Stimulated activated CD8-positive, alpha-beta memory T cell treated with anti-CD3 and anti-CD28 coated beads, Interleukin-7, amount 100 ng/mL, for 24 hours (primary cell): ENCODE measurements at places on chromosomes 5 and 9.

DNA sequence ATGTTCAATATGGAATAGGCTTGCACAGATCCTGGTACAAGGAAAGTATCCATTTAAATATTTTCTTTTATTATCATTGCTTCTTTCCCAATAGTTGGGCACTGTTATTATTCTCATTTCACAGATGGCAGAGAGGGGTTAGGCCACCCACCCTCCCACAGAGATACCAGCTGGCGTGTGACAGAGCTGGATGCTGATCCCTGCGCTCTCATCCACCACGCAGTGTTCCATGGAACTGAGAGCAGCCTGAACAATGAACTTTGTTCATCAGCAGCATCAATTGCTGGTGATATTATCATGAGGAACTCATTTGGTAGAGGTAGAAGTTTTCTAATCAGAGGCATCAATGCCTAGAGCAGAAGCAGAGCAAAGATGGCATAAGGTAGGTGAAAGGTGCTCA is 227.9 kb downstream of the ESM1 start:
- DNase-seq: no peak

- DNase-seq: no peak
These were observed 114.5 kb downstream of the BAAT start for GRCh38 chr9:101270302-101270701.

- DNase-seq: no peak
These were observed 37.0 kb upstream of the SAP30L start for GRCh38 chr5:154408811-154409210.

GRCh38 chr5:83265318-83265717 is 188.0 kb downstream of the XRCC4 start:
- no peak for DNase-seq

GRCh38 chr5:114830114-114830513 is 339.6 kb downstream of the TRIM36 start:
- DNase-seq: no peak

GRCh38 chr9:98312365-98312764 is 56.9 kb upstream of the TBC1D2 start:
- DNase-seq: no peak

GRCh38 chr5:134038138-134038537 is 33.4 kb upstream of the VDAC1 start:
- no peak for DNase-seq

GRCh38 chr5:16597946-16598694 is 18.7 kb downstream of the RETREG1 start:
- no peak for DNase-seq

DNA sequence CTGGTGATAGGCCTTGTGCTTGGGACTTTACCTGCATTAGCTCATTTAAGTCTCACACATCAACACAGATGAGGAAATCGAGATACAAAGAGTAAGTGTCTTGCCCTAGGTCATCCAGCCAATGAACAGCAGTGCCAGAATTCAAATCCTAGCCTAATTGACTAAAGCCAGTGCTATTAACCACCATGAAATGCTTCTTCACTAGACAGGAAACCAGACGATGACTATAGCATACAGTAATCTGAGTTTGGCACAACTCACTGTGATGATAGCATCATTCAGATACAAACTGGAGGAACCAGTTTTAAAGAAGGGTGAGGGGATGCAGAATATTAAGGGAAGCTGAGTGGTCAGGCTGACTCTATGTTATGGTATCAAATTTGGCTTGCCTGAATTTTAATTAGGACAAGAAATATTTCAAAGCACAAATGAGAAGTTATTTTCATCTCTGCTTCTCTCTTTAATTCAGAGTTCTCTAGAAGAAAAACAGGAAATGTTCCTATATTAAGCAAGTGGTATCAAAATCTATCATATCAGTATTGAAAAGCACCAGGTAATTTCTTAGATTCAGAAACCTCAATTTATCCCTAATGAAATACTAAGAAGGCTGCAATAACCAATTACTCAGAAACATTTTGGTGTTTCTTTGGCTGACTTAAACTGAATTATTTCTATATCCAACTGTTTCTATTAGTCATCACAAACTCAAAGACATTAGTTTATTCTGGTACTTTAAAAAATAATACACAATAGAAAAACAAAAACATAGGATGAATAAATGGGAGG is 147.0 kb upstream of the RASA1 start:
- no peak for DNase-seq

DNA sequence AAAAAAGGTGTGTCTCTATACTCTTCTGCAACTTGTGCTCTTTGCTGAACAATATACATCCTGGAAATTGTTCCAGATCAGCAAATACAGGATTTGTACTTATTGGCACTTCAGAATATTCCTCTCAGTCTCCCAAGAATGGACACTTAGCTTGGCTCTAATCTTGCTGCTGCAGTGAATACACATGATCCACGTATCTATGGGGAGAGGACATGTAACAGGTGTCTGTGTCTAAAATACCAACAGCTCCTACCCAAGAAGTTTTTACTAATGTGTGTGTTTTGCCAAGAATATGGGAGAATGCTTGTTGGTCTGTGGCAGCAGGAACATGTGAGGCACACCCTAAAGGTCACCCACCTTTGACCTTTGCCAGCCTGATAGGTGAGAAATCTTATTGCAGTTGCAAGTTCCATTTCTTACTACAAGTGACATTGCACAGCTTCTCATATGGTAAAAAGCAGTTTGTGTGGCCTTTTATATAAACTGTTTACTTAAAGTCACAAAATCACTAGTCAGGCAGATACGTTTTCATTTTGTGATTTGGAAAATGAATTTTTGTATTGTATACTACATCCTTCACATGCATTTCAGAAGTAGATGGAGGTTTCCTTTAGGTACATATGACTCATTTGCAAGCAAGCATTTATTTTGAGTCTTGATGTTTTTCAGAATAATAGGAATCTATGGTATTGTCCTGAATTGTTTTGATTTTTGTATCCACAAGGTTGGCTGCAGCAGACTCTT is 35.8 kb downstream of the PHF2 start:
- no peak for DNase-seq

DNA sequence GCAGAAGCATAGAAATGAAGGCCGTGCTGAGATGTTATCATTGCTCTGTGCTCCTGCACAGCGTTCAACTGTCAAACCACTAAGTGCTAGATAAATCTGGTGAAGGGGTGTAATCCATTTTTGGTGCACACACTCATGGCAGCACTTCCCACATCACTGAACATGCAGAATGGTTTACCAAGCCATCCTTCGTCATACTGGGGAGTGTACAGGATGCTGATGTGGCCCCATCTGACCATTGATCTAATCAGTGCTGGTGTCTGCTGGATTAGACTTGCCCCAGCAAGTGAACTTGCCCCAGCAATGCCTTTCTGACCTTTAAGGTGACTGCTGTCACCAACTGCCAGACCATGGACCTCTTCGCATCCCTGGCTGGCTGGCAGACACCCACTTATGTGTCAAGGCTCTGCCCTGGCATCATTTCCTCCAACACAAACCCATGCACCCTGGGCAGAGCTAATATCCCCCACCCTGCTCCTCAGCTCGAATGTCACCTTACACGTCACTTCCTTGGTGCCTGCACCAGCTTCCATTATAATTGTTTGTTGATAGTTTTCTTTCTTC is 4.2 kb upstream of the SEMA4D start:
- DNase-seq: no peak

GRCh38 chr5:69415584-69415958 is 655 bp downstream of the MARVELD2 start:
- DNase-seq: no peak

DNA sequence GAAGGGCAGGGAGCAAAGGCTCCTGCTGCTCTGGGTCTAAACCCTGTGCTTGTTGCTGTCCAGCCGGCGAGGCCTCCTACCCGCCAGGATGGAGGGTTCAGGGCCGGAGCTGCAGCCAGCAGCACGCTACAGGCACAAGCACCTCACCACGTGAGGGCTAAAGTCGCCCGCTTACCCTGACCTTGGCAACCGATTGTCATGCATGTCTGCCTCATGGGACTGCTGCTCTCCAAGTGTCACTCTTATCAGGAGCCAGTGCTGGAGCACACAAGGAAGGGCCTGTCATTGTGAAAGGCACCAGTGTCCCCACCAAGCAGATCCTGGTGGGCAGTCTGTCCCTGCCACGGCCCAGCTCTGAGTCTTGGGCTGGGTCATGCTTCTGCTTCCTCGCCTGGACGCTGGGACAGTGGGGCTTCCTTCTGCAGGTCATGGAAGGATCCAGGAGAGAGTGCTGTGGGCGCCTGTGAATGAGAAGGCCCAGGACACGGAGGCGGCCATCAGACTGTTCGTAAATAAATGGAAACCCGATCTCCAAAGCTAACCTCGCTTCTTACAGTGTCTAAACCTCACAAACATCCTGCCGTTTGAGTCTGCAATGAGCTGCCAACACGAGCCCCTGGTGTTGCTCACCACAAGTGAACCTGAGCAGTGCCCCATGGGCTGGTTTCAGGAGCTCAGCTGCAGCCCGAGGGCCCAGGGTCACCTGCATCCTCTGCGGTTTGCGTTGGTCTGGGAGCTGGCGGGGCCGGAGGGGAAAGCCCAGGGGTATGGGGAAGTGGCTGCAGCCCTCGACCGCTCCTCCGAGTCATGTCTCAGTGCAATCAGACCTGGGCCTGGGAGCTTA is 58.2 kb upstream of the RXRA start:
- DNase-seq: no peak

DNA sequence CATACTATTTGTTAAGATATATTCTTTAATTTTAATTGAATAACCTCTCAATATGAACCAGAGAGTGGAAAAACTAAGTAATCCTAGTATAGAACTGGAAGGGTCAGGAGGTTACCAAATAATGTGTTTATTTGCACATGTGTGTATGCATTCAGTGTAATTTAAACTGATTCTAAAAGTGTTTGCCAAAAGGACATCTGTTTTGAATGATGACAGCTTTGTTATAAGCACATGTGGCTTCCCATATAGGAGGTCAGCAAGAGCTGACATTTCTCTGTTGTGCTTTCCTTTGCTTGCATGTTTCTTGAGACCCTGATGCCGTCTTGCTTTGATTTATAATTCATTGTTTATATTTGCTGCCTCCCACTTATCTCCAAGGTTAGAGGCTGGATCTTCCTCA is 383.4 kb downstream of the BRINP1 start:
- no peak for DNase-seq

DNA sequence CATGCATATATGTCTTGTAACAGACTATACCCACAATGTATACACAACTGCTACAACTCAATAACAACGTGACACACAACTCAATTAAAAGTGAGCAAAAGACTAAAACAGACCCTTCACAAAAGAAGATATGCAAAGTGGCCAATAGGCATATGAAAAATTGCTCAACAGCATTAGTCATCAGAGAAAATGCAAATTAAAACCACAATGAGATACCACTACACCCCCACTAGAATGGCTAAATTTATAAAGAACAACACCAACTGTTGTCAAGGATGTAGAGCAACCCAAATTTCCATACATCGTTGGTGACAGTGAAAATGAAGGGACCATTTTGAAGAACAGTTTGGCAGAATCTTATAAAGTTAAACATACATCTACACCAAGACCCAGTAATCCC is 38.9 kb downstream of the GABRB2 start:
- DNase-seq: no peak

GRCh38 chr5:157835041-157835440 is 23.9 kb downstream of the CLINT1 start:
- DNase-seq: no peak

- no peak for DNase-seq
These were observed 885.6 kb upstream of the DMAC1 start for GRCh38 chr9:8684978-8685708.

DNA sequence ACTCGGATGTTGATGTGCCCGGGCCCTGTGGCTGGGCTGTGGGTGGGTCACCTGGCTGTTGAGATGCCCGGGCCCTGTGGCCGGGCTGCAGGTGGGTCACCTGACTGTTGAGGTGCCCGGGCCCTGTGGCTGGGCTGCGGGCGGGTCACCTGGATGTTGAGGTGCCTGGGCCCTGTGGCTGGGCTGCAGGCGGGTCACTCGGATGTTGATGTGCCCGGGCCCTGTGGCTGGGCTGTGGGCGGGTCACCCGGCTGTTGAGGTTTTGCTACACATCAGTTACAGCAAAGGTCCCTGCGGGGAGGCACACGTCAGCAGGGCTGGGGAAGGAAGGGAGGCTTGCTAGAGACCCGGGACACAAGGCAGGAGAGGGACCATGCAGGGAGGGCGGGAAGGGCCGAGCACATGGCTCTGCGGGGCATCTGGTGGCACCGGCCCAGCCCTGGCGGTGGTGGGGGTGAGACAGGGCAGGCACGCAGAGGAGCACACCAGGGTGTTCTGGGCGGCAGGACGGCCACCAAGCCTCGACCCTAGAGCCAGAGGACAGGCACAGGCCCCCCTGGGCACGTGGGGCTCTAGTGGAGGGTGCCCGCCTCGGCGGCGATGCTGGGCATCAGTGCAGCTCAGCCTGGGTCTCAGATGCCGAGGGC is 35.4 kb downstream of the PNPLA7 start:
- no peak for DNase-seq

DNA sequence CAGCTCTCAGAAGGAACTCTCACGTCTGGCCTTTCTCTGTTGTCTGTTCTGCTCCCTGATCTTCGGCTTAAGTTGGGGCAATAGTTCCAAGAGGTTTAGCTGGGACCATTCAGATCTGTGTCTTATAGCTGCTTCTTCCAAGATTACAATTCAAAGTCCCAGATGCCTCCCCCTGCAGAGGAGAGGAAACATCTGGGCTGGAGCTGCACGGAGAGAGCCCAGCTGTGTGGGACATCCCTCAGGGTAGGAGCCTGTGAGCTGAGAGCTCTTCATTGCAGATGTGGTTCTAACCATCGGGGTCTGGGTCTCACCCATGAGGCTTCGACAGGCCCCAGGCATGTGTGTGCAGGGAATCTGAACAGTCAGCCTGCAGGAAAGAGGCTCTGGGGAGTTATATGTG is 9.0 kb upstream of the PHF19 start:
- no peak for DNase-seq

GRCh38 chr5:107104040-107104995 is 566.4 kb downstream of the EFNA5 start:
- DNase-seq: no peak

DNA sequence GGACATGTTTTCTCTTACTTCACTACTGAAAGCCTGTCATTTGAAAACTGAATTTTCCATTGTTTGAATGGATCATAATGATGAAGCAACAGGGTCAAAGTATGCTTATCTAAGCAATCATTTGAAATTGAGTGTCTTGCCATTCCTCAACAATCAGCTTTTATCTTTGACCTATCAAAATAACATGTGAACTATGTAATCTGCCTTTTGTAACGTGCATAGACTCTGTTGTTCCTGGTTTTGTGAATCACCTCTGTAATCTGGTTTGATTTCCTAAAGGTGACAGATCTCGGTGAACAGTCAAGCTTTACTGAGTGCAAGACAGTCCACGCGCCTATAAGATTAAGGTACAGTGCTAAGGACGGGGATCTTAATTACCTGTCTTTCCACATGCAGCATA is 3.3 kb downstream of the MEF2C start:
- no peak for DNase-seq

DNA sequence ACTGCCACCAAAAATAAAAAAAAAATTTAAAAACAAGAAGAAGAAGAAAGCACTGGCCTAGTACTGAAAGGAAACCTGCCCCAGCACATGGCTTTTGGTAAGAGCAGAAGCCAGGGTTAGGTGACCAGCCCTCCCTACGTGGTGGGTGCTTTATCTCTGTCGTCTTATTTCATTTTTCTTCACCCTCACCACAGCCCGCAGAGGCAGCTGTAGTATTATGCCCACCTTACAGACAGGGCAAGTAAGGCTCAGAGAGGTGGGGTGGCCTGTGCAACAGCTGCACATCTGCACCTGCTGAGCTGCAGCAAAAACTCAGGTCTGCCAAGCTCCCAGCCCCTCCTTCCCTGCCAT is 140.8 kb upstream of the LMX1B start:
- DNase-seq: no peak

GRCh38 chr5:57863661-57864060 is 381.1 kb upstream of the ACTBL2 start:
- no peak for DNase-seq

GRCh38 chr5:134949316-134949715 is 18.4 kb upstream of the CATSPER3 start:
- DNase-seq: no peak
